Activated T-helper 1 cell treated with anti-CD3 and anti-CD28 coated beads, Interleukin-12 subunit alpha, Interleukin-12 subunit beta, Interleukin-2, Interleukin-4 antibody, amounts not matched to agents 30 ng/mL and 10 ng/mL and 1 ng/mL, durations not matched to agents 14 hours and 24 hours and 36 hours (primary cell): ENCODE measurements at places on chromosomes 12 and 14. TPM values are rescaled to one million over a fixed set of nuclear protein-coding genes. Genes with fewer than 3 reads are reported as not detected.

NRL gene
- total RNA-seq = 2.1 and 2.7 TPM in 2 replicates

- DNase-seq = no peak
Observed at GRCh38 chr12:27814411-27814810, 34.4 kb upstream of the MANSC4 start.

DNA sequence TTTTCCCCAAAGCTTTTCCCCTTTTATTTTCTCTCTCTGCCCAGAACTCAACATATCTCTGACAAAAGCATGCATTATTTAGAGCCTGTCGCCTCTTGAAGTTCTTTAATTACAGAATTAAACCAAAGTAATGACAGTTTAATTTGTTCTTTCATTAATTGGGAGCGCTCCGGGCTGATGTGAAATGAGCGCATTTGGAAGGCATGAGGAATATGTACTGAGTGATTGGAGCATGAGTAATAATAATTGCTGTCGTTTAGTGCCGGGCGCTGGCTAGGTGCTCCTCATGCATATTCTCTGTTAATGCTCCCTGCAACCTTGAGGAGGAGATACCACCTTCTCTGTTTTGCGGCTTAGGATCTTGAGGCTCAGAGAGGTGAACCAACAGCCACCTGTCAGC is 120.5 kb downstream of the SLC25A47 start:
- no peak for DNase-seq

DNA sequence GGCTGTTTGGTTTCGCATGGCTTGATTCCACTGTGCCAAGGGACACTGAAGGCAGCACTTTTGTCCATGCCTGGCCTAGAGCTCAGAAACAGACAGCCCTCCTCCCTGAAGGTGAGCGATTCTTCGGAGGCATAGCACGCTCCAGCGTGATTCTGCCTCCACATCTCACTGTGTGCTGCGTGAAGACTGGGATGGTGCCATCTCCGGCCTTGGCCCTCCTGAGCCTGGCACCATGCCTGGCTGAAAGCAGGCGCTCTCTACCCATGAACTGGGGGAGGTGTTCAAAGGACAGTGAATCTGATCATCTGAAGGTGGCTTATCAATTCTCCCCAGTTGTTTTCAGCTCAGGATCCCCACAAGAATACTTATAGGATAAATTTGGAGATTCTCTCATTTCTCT is 187.4 kb downstream of the TTC7B start:
- DNase-seq = no peak

SSPN gene
- not detected in 2 replicates for total RNA-seq

DNA sequence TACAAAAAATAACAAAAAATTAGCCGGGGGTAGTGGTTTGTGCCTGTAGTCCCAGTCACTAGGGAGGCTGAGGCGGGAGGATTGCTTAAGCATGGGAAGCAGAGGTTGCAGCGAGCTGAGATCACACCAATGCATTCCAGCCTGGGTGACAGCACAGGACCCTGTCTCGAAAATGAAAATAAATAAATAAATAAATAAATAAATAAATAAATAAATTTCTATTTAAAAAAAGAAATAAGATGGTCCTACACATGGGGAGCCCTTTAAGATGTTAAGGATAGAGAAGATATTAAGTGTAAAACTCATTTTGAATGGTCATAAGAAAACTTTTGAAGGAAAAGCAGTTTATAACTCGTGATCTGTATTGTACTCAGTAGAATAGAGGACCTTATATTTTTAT is 8.2 kb upstream of the MRPL42 start:
- no peak for DNase-seq

ITPK1 gene
- total RNA-seq = 71.0 and 77.3 TPM in 2 replicates

NEDD8 gene
- total RNA-seq = 177 and 185 TPM in 2 replicates

DNA sequence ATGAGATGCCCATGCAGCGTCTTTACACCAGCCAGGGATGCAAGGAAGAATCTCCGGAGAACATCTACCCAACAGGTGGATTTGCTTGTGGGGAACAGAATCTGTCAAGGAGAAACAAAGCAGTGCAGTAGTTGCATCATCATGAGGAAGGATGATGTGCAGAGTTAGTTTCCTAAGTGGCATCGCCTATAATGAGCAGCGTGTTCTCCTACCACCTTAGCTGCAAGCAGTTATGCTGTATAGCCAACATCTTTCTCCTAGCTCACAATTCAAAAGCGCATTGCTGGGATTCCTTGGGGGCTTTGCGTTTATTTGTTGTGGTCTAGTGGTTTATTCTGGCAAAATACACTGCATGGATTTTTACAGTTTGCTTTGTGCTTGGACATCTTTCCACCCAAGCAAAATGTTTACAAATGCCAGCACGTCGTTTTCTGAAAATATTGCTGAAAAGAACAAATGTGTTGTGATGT is 233.0 kb downstream of the RGS6 start:
- no peak for DNase-seq

AHNAK2 gene
- 0.02 and 0.05 TPM in 2 replicates for total RNA-seq
